Activated CD4-positive, CD25-positive, alpha-beta regulatory T cell (primary cell): ENCODE measurements at places on chromosomes 3 and 15.

GRCh38 chr3:82461049-82461889 is 699.8 kb upstream of the GBE1 start:
- no peak for DNase-seq

- no peak for DNase-seq
These were observed 58.0 kb upstream of the ZNF148 start for GRCh38 chr3:125433091-125433534.

- DNase-seq, result no peak
These were observed 91.5 kb upstream of the RAP2B start for GRCh38 chr3:153070511-153070868.

DNA sequence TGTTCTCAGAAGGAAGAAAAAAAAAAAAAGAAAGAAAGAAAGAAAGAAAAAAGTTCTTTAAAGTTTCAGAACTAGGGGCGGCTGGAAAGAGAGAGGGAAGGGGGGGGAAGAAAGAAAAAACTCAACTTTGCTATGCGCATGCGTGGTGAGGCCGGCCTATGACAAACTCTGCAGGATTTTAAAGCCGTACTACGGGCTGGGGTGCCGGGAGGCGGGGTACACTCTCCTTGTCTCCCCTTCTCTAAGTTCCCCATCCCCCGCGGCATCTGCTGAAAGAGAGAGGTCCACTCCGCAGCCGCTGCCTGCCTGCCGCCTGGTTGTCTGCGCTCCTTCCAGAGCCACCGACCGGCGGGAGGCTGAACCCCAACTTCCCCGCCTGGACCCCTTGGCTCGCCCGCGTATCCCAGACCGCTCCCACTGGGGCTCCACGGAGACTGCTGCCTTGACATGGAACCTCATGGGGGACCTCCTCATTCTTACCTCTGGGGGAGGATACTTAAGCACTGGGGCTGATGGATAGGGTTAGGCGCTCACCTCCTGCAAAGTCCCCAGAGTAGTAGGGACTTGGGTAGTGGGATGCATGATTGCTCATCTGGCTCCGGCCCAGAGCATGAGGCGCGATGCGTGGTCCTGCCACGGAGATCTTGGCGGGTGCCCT is 1.4 kb upstream of the WNT5A start:
- DNase-seq, result no peak

DNA sequence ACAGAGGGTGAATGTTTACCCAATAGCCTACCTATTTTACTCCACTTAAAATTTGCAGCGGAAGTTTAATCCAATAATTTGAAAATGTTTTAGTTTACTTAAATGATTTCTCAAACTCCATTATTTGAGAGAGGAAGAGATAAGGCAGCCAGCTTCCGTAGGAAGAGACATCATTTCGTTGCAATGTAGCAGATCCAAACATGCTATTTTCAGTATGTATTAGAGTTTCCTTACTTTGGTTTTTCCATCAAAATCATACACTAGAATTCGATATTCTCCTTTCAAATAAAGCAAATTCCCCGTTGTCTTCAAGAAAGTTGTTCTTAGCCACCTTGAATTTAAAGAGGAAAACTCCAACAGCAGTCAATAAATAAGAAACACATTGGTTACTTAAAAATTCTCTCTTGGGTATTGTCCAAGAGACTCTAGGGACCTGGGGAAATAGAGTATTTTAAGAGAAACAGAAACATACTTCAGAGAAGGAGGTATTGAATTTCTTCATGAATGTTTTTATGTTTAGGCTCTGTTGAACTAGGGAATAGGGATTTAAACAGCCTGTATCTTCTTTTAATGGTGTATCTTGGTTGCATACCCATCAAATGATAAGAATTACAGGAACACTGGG is 324.5 kb upstream of the GBE1 start:
- DNase-seq, result no peak

GRCh38 chr3:97291901-97292300 is 472.7 kb upstream of the ARL6 start:
- DNase-seq, result no peak

GRCh38 chr3:155332716-155333115 is 39.2 kb upstream of the STRIT1 start:
- no peak for DNase-seq
